ENCODE measurements at places on chromosomes 7 and 10. TPM values are rescaled to one million over a fixed set of nuclear protein-coding genes. Genes with fewer than 3 reads are reported as not detected.

DNA sequence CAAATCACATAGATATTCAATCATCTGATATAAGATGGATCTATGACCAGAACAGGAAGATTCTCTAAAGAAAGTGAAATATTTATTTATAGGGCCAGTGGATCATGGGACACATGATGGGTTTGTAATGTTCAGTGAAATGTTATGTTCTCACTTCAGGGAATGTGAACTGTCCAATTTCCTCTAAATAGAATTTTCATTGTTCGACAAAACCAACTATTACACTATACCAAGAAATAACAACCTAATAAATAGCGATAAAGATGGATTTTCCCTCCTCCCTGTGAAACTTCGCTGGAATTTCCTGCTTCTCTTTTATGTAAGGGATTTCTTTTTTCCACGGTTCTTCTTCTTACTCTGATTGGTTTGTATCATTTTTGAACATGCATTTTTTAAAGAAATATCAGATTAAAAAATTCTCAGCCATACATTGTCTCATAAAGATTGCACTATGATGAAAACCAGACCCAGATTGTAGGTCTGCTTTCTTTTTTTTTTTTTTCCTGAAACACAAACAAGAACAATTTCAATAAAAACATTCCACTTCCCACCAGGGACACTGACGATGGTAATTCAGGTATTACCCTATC is 139.8 kb upstream of the ZEB1 start:
- H3K27ac ChIP-seq, result no peak overlapping the region
- DNase-seq, result no peak
- no peaks in the 10 kb centered on the region for H3K4me1 ChIP-seq
- H3K36me3 ChIP-seq, result no peaks in the 10 kb centered on the region

The CDK1 gene
- 1.1 TPM for total RNA-seq

DNA sequence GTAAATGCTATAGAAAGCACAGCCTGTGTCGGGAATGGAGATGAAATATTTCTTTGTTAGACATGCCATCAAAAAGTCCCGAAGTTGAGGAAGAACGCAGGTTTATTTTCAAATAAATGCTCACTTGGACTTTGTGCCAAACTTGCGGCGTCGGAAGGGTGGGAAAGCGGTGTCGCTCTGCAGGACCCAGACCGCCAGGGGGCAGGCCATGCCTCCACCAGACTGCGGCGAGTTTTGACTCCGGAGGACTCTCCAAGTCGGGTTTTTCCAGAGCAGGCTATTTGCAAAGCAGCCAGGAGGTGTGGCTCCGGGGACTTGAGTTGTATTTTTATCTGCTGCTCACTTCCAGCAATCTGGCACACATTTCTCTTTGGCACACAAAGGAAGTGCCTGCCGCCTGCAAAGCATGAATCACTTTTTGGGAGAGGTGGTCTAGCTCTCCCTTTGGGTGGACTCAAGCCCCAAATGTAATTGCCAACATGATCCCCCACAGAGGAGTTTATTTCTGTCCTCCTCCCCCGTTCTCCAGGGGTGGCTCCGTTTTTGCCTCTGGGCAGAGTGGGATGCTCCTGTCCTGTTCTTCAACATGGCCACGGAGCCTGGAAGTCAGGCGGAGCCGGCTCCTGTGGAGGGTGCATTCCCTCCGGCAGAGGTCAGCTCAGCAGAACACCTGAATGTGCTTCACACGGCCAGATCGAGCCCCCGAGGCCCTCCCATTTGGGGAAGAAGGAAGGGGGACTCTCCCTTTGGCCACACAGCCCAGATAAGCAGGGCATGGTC is 82.3 kb upstream of the GPR26 start:
- no peak overlapping the region for H3K27ac ChIP-seq
- H3K4me1 ChIP-seq, result no peaks in the 10 kb centered on the region
- H3K4me3 ChIP-seq, result no peak overlapping the region
- H3K36me3 ChIP-seq, result no peaks in the 10 kb centered on the region
- peaks cover 25% of the 10 kb centered on the region for H3K27me3 ChIP-seq
- peak; percentile 41 for DNase-seq

- no peaks in the 10 kb centered on the region for H3K4me1 ChIP-seq
- no peak overlapping the region for H3K27ac ChIP-seq
- no peaks in the 10 kb centered on the region for H3K36me3 ChIP-seq
- no peak for DNase-seq
These were observed 25.5 kb upstream of the HABP2 start for GRCh38 chr10:113527211-113527906.

The FKBP6 gene
- total RNA-seq, result not detected

- no peaks in the 10 kb centered on the region for H3K36me3 ChIP-seq
- no peaks in the 10 kb centered on the region for H3K27me3 ChIP-seq
- H3K4me3 ChIP-seq, result peak overlapping the region; percentile 44
- peak overlapping the region; percentile 86 for H3K27ac ChIP-seq
- no peak for DNase-seq
These were observed 40.6 kb downstream of the SYPL1 start for GRCh38 chr7:106071356-106071998.

DNA sequence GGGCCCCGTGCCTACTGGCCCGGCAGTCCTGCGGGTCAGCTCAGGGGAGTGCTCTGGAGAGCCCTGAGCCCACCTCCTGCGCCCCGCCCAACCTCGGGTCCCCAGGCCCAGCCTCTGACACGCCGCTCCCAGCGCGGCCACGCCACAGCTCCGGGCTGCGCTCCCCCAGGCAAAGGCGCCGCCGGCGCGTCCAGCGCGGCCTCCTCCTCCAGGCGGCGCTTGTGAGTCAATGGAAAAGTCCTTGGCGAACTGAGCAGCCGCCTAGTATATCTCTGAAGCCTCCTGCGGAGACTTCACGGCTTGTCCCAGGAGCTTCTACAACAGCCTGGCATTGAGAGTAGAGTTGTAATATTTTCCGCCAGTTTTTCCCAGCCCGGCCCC is 29.5 kb upstream of the BMS1 start:
- H3K4me1 ChIP-seq, result peaks cover 28% of the 10 kb centered on the region
- peak overlapping the region; percentile 56 for H3K4me3 ChIP-seq
- peaks cover 45% of the 10 kb centered on the region for H3K27me3 ChIP-seq
- H3K27ac ChIP-seq, result no peak overlapping the region

The CLCN1 gene
- total RNA-seq, result not detected

DNA sequence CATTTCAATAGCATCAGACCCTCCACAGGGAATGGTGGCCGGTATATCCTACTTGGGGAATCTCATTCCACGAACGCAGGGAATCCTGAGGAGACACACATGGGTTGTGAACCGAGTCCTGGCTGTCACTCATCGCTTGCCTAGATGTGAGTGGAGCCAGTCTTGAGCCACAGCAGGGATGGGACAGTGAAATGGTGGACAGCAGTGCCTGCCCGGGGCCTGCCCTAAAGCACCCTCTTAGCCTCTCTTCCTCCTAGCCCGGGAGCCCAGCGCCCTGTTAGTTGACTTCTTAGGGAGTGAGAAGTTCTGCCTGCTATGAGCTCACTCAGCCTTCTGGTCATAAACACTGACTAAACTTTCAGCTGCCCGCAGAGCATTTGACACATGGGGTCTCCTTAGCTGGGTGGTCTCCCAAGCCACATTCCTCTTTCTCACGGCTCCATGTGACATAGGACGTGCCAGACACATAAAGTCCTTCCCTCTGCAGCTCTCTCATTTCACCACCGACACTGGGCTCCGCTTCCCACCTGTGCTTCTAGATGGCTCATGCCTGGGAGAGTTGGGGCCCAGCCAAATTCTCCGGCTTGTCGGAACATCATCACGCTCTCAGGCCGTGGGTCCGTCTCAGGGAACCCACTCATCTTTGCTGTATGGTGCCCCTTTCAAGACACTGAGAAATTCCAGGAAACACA is 60.9 kb downstream of the TCERG1L start:
- no peak overlapping the region for H3K4me3 ChIP-seq
- no peaks in the 10 kb centered on the region for H3K36me3 ChIP-seq
- H3K27me3 ChIP-seq, result no peaks in the 10 kb centered on the region
- H3K4me1 ChIP-seq, result no peaks in the 10 kb centered on the region

GRCh38 chr7:71739520-71740173 is 607.7 kb downstream of the GALNT17 start:
- no peaks in the 10 kb centered on the region for H3K36me3 ChIP-seq
- H3K27me3 ChIP-seq, result no peaks in the 10 kb centered on the region
- no peaks in the 10 kb centered on the region for H3K4me1 ChIP-seq
- H3K4me3 ChIP-seq, result no peak overlapping the region

The GHRHR gene
- total RNA-seq, result not detected

DNA sequence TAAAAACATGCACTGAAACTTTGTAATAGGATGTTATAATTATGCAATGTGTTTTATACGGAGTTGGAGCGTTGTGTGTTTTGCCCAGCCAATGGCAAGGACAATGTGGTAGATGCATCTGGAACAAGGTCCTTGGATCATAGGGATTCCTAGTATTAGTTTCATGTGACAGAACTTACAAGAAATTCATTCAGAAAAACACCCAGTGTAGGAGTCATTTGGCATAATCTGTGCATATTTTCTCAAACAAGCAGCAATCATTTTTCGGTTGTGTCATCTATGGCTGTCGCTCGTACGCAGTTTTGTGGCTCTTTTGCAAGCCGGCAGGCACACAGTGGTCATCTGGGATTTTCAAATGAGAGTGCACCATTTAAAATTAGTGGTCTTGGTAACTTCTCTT is 19.8 kb downstream of the CREB5 start:
- peaks cover 4% of the 10 kb centered on the region for H3K27me3 ChIP-seq
- no peak overlapping the region for H3K4me3 ChIP-seq
- DNase-seq, result no peak
- H3K4me1 ChIP-seq, result no peaks in the 10 kb centered on the region
- H3K36me3 ChIP-seq, result no peaks in the 10 kb centered on the region
- H3K27ac ChIP-seq, result no peak overlapping the region

GRCh38 chr10:34491678-34492077 is 323.4 kb downstream of the PARD3 start:
- H3K27me3 ChIP-seq, result no peaks in the 10 kb centered on the region
- DNase-seq, result no peak
- no peaks in the 10 kb centered on the region for H3K4me1 ChIP-seq
- H3K27ac ChIP-seq, result no peak overlapping the region

GRCh38 chr7:14579971-14580370 is 322.6 kb downstream of the DGKB start:
- no peak for DNase-seq
- no peak overlapping the region for H3K27ac ChIP-seq
- no peak overlapping the region for H3K4me3 ChIP-seq
- no peaks in the 10 kb centered on the region for H3K27me3 ChIP-seq

- no peaks in the 10 kb centered on the region for H3K27me3 ChIP-seq
- no peaks in the 10 kb centered on the region for H3K4me1 ChIP-seq
- H3K36me3 ChIP-seq, result peaks cover 49% of the 10 kb centered on the region
- DNase-seq, result no peak
These were observed 22.5 kb upstream of the MMP21 start for GRCh38 chr10:125797994-125798662.

DNA sequence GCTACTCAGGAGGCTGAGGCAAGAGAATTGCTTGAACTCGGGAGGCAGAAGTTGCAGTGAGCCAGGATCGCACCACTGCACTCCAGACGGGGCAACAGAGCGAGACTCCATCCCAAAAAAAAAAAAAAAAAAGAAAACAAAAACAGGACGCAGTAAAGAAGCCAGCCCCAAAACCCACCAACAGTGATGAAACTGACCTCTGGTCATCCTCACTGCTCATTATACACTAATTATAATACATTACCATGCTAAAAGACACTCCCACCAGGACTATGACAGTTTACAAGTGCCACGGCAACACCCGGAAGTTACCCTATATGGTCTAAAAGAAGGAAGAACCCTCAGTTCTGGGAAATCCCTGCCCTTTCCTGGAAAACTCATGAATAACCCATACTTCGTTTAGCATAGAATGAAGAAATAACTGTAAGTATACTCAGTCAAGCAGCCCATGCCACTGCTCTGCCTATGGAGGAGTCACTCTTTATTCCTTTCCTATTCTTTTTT is 40.0 kb upstream of the EIF4H start:
- H3K27ac ChIP-seq, result no peak overlapping the region
- H3K4me3 ChIP-seq, result no peak overlapping the region
- no peaks in the 10 kb centered on the region for H3K4me1 ChIP-seq
- H3K27me3 ChIP-seq, result no peaks in the 10 kb centered on the region

DNA sequence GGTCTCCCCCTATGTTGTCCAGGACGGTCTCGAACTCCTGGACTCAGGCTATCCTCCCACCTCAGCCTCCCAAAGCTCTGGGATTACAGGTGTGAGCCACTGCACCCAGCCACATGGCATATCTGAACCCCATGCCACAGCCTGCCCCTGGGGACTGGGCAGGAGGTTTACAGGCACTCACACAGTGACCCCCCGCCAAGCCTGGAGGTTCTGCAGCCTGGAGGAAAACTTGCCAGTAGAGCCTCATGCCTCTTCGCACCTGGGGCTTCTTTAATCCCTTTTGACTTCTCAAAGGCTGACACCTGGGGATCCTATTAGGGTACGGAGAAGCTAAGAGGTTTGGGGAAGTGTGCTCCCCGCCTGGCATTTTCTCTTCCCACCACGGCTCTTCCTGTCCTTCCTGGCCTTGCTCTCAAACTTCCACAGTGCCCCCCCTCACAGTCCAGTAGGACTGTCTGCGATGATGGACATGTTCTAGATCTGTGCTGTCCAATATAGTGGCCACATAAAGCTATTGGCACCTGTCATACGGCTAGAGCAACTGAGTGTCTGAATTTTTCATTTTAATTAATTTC is 11.4 kb upstream of the KCP start:
- H3K4me3 ChIP-seq, result no peak overlapping the region
- no peak overlapping the region for H3K27ac ChIP-seq
- H3K27me3 ChIP-seq, result peaks cover 3% of the 10 kb centered on the region
- no peaks in the 10 kb centered on the region for H3K36me3 ChIP-seq
- no peak for DNase-seq

The ASB10 gene
- total RNA-seq, result not detected

The FLNC gene
- 0.06 TPM for total RNA-seq

GRCh38 chr7:39631736-39632308 is 8.4 kb downstream of the RALA start:
- no peak for DNase-seq
- H3K4me3 ChIP-seq, result no peak overlapping the region
- peaks cover 5% of the 10 kb centered on the region for H3K36me3 ChIP-seq
- H3K27me3 ChIP-seq, result no peaks in the 10 kb centered on the region
- no peak overlapping the region for H3K27ac ChIP-seq

GRCh38 chr10:31554556-31554955 is 235.5 kb downstream of the ZEB1 start:
- no peaks in the 10 kb centered on the region for H3K27me3 ChIP-seq
- no peak for DNase-seq
- no peaks in the 10 kb centered on the region for H3K36me3 ChIP-seq
- H3K4me3 ChIP-seq, result no peak overlapping the region
- no peak overlapping the region for H3K27ac ChIP-seq
- no peaks in the 10 kb centered on the region for H3K4me1 ChIP-seq

- H3K4me3 ChIP-seq, result no peak overlapping the region
- H3K36me3 ChIP-seq, result peaks cover 76% of the 10 kb centered on the region
- H3K4me1 ChIP-seq, result peaks cover 13% of the 10 kb centered on the region
- no peaks in the 10 kb centered on the region for H3K27me3 ChIP-seq
- DNase-seq, result no peak
- no peak overlapping the region for H3K27ac ChIP-seq
These were observed 18.8 kb upstream of the SH2D4B start for GRCh38 chr10:80518807-80519360.

DNA sequence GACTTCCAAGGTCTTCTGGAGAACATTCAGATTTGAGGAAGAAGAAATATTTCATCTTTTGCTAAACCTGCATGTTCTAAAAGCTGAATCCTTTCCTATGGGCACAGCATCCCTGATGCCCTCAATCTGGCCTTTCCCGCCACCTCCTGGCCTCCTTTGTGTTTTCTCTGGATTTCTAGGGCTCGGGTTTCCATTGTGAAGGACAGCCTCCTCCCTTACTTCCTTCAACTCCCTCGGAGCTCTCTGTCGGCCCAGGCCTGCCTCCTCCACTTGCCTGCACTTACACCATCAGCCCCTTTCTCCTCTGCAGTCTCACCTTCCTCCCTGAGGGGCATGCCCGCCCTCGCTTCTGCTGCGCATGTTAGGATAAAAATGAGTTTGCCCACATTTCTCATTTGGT is 75.4 kb downstream of the WIPF3 start:
- H3K27me3 ChIP-seq, result peaks cover 8% of the 10 kb centered on the region
- no peak overlapping the region for H3K27ac ChIP-seq
- H3K36me3 ChIP-seq, result no peaks in the 10 kb centered on the region
- no peak for DNase-seq
- H3K4me1 ChIP-seq, result no peaks in the 10 kb centered on the region

Data from CD4-positive, alpha-beta T cell (primary cell).